Esophagus squamous epithelium (tissue), 5 donors: ENCODE measurements at places on chromosomes 12 and 14.

- DNase-seq, result no peak
These were observed 74.3 kb upstream of the OTX2 start for GRCh38 chr14:56884617-56885016.

DNA sequence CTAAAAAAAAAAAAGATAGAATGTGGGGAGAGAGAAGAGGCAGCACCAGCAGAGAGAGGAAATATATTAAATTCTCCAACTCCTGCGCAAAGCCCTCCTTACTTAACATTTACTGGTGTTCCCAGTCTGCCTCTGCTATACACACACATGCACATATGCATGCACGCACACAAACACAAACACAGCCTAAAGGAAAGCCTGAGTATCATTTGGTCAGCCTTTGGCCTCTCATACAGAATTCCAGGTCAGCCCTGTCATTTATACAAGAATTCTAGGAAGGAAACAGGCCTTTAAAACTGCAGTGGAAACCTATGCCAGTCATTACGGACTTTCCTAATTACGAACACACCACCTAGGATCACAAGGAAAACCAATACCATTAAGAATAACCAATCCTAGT is 269.4 kb downstream of the ITPR2 start:
- DNase-seq, result no peak

DNA sequence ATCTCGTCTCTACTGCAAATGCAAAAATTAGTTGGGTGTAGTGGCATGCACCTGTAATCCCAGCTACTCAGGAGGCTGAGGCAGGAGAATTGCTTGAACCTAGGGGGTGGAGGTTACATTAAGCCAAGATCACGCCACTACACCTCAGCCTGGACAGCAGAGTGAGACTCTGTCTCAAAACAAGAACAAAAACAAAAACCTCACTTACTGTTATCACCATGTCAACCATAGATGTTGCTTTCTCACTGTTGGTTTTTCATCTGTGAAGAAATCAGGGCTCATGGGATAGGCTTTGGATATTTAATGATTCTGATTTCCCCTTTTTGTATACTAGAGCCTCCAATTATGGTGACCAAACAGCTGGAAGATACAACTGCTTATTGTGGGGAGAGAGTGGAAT is 49.7 kb upstream of the CHPT1 start:
- DNase-seq, result no peak

GRCh38 chr14:61703342-61704129 is 8.2 kb downstream of the HIF1A start:
- no peak for DNase-seq

- no peak for DNase-seq
These were observed 10.3 kb upstream of the ISM2 start for GRCh38 chr14:77508876-77509275.

DNA sequence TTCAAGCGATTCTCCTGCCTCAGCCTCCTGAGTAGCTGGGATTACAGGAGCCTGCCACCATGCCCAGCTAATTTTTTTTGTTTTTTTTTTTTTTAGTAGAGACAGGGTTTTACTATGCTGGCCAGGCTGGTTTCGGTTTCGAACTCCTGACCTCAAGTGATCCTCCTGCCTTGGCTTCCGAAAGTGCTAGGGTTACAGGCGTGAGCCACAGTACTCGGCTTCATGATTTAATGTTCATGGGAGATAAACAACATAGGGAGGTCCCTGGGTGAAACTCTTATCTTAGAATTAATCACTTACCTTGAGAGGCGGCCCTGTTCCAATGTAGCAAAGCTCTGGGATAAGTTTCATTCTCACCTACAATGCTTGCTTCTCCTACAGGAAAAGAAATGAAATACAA is 48.3 kb downstream of the SEL1L start:
- no peak for DNase-seq

DNA sequence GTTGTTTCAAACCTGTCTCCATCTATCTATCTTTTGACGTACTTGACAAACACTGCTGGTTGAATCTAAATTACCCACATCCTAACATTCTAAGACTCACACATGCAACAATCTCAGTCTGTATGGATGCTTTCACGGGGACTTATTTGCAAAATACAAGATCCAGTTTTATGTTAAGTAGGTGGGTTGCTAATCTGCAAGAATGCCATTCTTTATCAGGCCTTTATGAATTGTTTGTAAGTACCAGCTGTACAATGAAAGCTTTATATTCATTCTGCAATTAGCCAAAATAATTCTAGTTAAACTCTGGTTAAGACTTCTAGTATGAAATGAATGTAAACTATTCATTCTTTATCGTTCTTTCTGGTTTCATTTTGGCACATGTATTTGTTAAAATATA is 135.1 kb downstream of the NAV3 start:
- no peak for DNase-seq

DNA sequence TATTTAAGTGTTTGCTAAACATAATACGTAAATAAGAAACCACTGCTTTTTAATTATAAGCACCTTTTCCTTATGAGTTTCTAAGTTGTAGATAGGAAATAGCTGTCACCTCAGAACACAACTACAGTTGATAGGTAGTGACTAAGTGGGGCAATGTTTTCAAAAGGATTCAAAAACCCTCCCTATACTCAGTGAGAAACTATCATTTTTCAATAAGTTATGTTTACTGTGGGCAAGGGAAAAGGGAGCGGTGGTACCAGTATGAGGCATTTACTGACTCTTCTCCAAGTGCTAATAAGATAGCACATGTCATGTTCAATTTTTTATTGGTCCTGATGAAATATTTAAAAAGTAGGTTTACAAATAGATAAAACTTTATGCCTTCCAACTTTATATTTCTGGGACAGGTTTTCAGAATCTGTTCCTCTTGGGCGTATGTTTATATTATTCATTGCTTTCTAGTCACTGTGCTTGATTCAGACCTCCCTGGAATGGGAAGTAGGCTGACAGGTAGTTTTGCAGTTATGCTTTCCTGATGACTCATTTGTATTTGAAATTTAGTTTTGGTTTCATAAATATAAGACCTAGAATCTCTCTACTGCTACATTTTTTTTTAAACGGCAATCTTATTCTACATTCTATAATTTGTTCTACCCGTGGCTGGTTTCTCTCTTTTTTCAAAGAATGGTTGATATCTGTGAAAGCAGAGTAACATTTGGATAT is 153.1 kb downstream of the TMEM117 start:
- DNase-seq, result no peak

- DNase-seq, result no peak
These were observed 323.9 kb upstream of the DIO2 start for GRCh38 chr14:80535171-80535570.

DNA sequence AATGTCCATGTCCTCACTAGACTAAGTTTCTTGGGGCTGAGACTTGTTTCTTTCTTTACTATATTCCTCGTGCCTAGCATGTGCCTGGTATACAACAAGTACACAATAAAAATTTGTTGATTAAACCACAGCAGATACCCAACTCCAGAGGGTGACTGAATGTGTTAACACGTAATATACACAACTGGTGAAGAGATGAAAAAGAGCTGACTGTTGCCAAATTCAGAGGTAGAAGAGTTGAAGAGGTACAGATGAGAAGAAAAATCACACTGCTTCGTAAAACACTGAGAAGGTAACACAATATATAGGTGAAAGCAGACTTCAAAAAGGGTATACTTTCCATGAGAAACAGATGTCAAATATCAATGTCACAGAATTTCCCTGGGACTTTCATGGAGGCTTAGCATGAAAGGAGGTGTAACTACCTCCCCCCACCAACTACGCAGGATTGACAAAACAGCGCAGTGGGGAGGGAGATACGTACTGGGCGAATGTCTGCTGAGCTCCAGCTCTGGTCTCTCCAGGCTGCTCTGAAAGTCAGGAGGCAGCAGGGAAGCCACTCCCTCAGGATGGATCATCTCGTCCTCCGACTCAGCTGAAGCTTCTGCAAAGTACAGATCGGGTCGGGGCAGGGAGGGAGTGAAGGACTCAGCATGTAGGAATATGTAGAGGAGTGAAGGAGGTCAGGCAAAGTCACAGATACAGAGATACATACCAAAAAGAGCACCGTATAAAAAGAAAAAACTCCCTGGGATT is 5.3 kb downstream of the ACIN1 start:
- DNase-seq, result no peak

- DNase-seq, result no peak
These were observed 23.2 kb upstream of the BICD1 start for GRCh38 chr12:32083489-32083888.

DNA sequence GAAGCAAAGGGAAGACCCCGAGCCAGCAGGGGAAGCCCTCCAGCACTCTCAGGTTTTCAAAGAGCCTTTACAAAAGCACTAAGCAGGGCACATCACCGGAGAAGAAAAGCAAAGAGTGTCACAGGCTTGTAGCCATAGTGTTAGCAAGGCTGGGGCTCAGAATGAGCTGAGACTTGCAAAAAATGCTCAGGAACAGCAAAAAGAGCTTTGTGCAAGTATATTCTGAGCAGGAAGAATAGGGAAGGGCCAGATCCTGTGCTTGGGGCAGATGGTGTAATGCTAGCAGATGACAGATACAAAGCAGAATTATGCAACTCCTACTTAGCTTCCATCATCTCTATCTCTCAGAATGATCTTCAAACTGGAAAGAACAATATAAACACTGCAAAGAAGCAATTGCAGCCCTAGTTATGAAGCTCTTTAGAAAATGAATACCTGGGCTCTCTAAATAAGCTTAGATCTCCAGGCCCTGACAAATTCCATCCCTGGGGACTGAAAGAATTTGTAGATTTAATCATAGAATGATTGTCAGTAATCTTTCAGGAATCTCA is 23.7 kb upstream of the PARP11 start:
- no peak for DNase-seq

- DNase-seq, result no peak
These were observed 32.3 kb upstream of the PTCSC3 start for GRCh38 chr14:36208690-36209278.

DNA sequence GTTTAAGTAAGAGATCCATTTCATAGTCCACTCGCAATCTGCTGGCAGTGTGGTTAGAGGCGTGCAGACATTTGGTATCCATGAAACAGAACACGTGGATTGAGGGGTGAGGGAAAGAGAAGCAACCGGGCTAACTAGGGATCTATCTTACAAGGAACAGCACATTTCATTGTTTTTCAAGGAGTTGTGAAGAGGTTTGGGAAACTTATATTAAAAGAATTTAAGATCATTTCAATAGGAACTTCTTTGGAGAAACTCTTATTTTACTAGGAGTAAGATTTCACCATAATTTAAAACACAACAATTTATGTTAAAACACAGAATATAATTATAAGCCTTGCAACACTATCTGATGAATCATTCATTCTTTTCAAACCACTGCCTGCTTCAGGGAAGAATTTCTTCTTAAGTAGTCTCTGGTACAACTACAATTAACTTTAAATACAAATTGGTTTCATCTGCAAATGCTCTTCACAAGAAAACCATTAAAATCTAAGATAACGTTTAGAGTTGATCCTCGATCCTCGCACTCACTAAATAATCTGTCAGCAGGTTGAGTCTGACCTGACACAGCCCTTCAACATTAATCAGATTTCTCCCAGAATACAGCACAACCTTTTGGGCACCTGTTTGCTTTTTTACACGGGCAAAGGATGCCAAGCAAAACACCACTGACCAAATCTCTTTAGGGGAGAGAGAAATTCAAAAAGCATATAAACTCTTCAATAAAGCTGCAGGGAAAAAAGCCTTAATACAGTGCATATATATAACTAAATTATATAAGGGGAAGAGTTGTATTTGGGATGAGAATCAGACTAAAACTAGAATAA is 27.3 kb downstream of the PPTC7 start:
- DNase-seq, result no peak

DNA sequence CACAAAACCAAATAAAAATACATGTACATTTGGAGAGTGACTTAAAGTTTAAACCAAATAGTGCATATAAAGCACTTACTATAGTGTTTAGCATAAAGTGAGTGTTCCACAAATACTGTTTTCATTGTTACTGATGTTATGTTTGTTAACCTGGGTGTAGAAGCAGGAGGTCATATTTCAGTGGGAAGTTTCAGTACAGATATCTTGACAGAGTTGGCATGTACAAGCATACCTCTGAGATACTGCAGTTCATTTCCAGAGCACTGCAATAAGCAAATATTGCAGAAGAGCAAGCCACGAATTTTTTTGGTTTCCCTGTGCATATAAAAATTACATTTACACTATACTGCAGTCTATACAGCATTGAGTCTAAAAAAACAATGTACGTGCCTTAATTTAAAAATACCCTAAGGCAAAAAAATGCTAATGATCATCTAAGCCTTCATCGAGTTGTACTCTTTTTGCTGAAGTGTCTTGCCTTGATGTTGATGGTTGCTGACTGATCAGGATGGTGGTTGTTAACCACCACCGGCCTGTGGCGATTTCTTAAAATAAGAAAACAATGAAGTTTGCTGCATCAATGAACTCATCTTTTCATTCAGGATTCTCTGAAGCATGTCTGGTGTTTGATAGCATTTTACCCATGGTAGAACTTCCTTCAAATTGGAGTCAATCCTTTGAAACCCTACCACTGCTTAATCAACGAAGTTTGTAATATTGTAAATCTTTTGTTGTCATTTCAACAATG is 361.1 kb upstream of the RPL10L start:
- no peak for DNase-seq

- DNase-seq, result no peak
These were observed 822.1 kb upstream of the FLRT2 start for GRCh38 chr14:84707830-84708229.

- no peak for DNase-seq
These were observed 22.7 kb downstream of the ITPR2 start for GRCh38 chr12:26810330-26810729.

- DNase-seq, result no peak
These were observed 85.8 kb downstream of the TNFAIP2 start for GRCh38 chr14:103209054-103209453.

- DNase-seq, result no peak
These were observed 23.0 kb upstream of the EIF2B2 start for GRCh38 chr14:74979442-74980397.

DNA sequence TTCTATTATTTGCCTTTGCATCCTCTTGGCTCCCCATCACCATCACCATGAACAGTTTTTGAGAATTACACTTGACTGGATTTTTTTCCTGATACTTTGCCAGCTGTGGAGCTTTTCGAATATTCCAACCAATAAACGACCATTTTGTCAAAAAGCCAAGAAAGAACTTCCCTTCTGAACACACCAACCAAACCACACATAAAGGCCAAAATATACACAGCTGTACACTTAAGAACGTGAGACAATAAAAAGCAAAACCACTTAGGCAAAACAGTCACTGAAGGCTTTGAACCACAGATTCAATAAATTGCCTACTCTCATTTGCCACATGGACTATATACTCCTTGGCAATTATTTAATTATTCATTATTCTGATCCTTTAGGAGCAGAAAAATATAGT is 1.1 kb downstream of the C14orf93 start:
- no peak for DNase-seq

GRCh38 chr14:30861200-30861599 is 13.2 kb upstream of the COCH start:
- no peak for DNase-seq

DNA sequence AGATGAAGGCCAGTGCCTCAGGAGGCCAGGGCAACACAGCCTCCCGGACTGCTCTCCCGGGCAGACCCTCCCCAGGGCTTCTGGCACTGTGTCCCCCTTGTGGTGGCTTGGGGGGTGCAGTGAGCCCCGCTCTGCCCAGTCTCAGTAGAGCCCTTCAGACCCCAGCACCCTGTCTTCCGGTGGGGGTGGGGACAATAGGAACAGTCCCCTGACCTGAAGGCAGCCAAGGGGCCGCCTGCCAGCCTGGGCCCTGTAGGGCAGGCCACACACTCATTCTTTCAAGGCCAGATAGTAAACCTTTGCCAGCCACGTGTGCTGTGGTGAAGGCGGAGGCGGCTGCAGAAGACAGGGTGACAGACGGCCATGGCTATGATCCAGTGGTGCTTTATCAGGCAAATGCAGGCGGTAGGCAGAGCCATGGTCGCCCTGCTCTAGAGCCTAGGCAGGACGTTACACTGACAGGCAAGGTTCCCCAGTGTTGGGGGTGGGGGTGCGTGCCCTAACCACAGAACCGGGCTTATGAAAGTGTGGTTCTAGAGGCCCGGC is 15.0 kb downstream of the ZFYVE21 start:
- DNase-seq, result no peak
